A673 (cell line): ENCODE measurements at places on chromosomes 2 and 18. TPM values are rescaled to one million over a fixed set of nuclear protein-coding genes. Genes with fewer than 3 reads are reported as not detected.

Gene LHCGR
- total RNA-seq, result not detected in 2 replicates

- peak overlapping the region; percentile 51 for H3K27ac ChIP-seq
- peaks cover 93% of the 10 kb centered on the region for H3K4me1 ChIP-seq
- no peaks in the 10 kb centered on the region for H3K27me3 ChIP-seq
- no peaks in the 10 kb centered on the region for H3K36me3 ChIP-seq
- no peak overlapping the region for H3K4me3 ChIP-seq
These were observed 102.1 kb downstream of the MEIS1 start for GRCh38 chr2:66536997-66537396.

Gene RBMS1
- 80.5 and 84.9 TPM in 2 replicates for total RNA-seq

- no peaks in the 10 kb centered on the region for H3K4me1 ChIP-seq
- DNase-seq, result no peak
- no peaks in the 10 kb centered on the region for H3K36me3 ChIP-seq
- no peak overlapping the region for H3K27ac ChIP-seq
- H3K27me3 ChIP-seq, result no peaks in the 10 kb centered on the region
These were observed 942.9 kb upstream of the KLHL29 start for GRCh38 chr2:22442051-22442450.

Gene EN1
- total RNA-seq, result not detected in 2 replicates

Gene NFATC1
- 10.4 and 13.5 TPM in 2 replicates for total RNA-seq

Gene CHST9
- total RNA-seq, result not detected in 2 replicates

Gene REG1B
- total RNA-seq, result not detected in 2 replicates

DNA sequence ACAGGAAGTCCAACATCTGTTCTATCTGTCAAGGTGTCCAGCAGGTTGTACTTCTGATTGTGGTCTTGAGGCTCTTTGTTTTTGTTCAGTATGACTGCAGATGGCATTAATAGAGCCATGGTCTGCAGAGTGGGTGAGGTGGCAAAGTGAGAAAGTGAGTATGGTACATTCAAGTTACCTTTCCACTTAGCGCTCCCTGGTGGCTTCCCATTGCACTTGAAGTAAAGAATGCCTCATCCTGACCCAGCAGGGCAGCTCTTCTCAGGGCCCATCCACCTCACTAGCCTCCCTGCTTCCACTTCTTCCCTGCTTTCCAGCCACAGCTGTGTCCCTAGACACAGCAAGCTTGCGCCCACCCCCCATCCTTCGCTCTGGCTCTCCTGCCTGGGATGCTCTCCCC lies 148.0 kb upstream of the ALPP start:
- peak; percentile 29 for DNase-seq
- H3K4me3 ChIP-seq, result no peak overlapping the region
- H3K36me3 ChIP-seq, result no peaks in the 10 kb centered on the region

- H3K4me1 ChIP-seq, result no peaks in the 10 kb centered on the region
- H3K27me3 ChIP-seq, result no peaks in the 10 kb centered on the region
- DNase-seq, result no peak
These were observed 269.3 kb downstream of the TTC32 start for GRCh38 chr2:19632403-19632991.

Gene FBXO11
- 73.9 and 84.0 TPM in 2 replicates for total RNA-seq
